Occipital lobe (tissue), 3 donors: ENCODE measurements at places on chromosomes 7 and 10. TPM values are rescaled to one million over a fixed set of nuclear protein-coding genes. Genes with fewer than 3 reads are reported as not detected.

DNA sequence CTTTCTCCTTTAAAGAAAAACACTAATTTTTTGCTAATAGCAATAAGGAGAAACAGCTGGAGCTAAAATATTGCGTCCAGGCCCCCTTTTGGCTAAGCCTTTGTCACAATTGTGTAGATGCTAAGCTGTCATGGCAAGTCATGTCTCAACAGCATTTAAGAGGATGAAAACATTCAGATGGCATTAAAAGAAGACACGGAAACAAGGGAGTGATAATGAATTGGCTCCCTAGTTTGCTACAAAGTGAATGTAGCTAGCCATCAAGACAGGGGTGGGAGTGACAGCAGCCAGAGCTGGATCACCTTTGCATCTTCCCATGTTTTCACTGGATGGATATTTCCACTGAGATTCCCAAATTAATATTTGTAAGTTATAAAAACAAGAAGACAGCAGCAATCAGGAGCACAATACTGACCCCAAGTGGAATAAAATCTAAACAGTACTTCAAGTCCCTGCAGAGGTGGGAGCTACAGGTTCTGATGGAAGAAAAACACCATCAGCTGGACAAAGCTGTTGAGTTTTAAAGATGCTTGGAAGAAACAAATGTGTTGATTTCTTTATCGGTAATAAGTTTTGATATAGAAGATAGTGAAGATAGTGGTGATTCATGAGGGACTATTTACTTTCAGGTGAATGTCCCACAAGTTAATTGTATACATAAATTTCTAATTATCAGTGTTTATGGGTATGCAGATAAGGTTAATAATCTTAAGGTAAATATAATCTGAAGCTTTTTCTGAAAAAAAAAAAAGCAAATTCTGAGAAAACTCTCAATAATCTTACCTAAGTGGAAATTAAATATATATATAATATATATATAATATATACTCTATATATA, 129.4 kb downstream of the SLC16A9 start:
- DNase-seq: no peak

Gene DNAJC12
- total RNA-seq: 1.7 TPM

GRCh38 chr10:72275351-72276012, 1.8 kb downstream of the DDIT4 start:
- DNase-seq: no peak

- DNase-seq: no peak
These were observed 7.4 kb downstream of the MAT1A start for GRCh38 chr10:80281784-80282765.

Gene SPDYE11
- total RNA-seq: not detected

Gene NPY
- 40.9 TPM for total RNA-seq

Gene NOM1
- total RNA-seq: 27.5 TPM

GRCh38 chr10:106788982-106789381, 375.5 kb downstream of the SORCS1 start:
- DNase-seq: no peak

- DNase-seq: no peak
These were observed 136.3 kb downstream of the SORCS1 start for GRCh38 chr10:107028236-107028635.

- no peak for DNase-seq
These were observed 32.0 kb upstream of the WAPL start for GRCh38 chr10:86553639-86554038.

Gene LRRC27
- 22.8 TPM for total RNA-seq

Gene FRMPD2
- 3.3 TPM for total RNA-seq

- no peak for DNase-seq
These were observed 1.1 kb upstream of the ACTR3C start for GRCh38 chr7:150324373-150324961.

Gene SFTPA2
- total RNA-seq: not detected
